Myometrial cell (primary cell): ENCODE measurements at places on chromosomes 11 and 22. TPM values are rescaled to one million over a fixed set of nuclear protein-coding genes. Genes with fewer than 3 reads are reported as not detected.

The CCDC73 gene
- total RNA-seq = not detected in 2 replicates

The CRYBB2 gene
- not detected in 2 replicates for total RNA-seq

The TMA7B gene
- total RNA-seq = not detected in 2 replicates

The CPT1B gene
- total RNA-seq = 0.18 TPM in 1 of 2 replicates, not detected in the other

The GLB1L2 gene
- total RNA-seq = 0.18 and 0.29 TPM in 2 replicates

The C11orf71 gene
- 3.2 and 5.7 TPM in 2 replicates for total RNA-seq

The OR52E8 gene
- total RNA-seq = not detected in 2 replicates

The YPEL4 gene
- 0.18 TPM in 1 of 2 replicates, not detected in the other for total RNA-seq

The CD82 gene
- total RNA-seq = 17.0 and 19.3 TPM in 2 replicates
